ENCODE measurements at places on chromosomes 4 and X.

- no peak for DNase-seq
These were observed 163.4 kb downstream of the PTTG2 start for GRCh38 chr4:38123555-38123954.

- no peak for DNase-seq
These were observed 4.5 kb upstream of the C1QTNF7 start for GRCh38 chr4:15423285-15423711.

DNA sequence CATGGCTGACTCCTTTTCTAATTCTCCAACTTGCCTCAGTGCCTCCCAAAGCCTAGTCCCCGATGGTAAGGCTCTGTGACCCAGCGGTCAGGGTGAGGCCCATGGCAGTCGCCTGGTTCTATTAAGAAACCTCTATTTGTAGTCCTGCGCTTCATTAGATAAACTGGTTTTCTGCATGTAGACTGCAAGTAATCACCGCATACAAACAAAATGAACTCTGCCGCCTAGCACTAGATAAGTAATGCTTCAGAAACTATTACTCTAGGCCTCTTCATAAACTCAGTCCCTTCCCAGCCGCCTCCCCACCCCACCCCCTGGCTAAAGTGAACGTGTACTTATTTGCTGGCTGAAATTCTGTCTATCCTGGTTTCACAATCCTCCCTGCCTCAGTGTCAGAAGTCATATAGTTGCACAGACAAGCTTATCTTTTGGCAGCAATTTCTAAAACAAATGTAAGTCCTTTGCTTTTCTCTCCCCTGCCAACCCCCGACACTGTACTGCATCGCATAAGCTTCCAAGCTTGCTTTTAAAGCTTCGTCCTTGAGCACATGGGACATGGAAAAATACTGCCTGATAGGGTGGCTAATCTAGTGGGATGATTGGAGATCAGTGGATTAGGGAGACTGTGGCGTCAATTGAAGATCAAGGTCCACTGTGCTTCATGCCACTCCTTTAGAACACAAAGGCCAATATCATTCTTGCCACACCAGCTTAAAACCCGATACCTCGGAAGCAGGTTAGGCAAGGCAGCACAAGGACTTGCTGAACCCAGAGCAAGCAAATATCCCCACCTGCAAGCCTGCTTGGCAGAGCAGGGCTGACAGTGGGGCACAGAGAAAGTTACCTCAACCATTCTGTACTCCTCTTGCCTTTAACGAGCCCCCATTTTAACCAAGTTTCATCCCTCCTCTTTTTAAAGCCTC, 125.8 kb downstream of the IRF2 start:
- no peak for DNase-seq

DNA sequence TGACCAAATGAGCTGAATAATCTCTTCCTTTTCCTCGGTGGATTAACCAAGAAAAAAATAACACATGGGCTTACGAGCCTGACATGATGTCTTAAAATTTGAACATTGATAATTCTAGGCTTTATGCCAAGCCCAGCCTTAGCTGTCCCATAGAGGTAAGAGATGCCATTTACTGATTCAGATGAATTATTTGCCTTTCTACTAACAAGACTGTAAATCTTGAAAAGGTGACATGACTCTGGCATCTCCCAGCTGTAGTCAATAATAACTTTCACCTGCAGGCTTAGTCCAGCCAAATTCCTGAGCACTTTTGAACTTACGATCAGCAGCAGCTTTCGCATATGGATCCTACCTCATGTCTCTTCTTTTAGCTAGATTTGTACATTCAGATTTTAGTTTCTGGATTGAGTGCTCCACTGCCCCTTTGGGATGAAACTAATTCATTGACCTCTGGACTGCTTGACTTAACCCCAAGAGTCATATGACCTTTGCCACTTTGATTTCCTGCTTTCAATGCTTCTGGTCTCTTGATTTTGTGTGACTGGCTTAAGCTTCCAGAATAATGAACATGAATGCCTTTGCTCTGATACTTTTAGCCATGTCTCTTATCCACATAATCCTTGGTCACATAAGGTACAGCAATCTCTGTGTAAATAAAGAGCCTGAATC, 876.4 kb upstream of the SLIT2 start:
- no peak for DNase-seq

GRCh38 chr4:118759481-118759880, 74.3 kb downstream of the METTL14 start:
- no peak for DNase-seq

GRCh38 chrX:73447311-73447794, 500 bp downstream of the CDX4 start:
- no peak for DNase-seq

GRCh38 chr4:145937971-145938611, 532 bp downstream of the ZNF827 start:
- peak; percentile 18 for DNase-seq

- no peak for DNase-seq
These were observed 283.8 kb upstream of the ARSJ start for GRCh38 chr4:114263233-114263632.

DNA sequence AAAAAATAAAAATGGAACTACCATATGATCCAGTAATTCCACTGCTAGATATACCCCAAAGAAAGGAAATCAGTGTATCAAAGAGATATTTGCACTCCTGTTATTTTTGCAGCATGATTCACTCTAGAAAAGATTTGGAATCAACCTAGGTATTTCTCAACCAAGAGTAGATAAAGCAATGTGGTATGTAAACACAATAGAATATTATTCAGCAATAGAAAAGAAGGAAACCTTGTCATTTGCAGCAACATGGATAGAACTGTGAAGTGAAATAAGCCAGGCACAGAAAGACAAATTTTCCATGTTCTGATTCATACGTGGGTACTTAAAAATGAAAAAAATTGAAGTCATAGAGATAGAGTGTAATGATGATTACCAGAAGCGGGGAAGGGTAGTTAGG, 362.3 kb upstream of the EPHA5 start:
- DNase-seq: no peak

GRCh38 chr4:150849016-150849415, 166.1 kb downstream of the LRBA start:
- DNase-seq: no peak

DNA sequence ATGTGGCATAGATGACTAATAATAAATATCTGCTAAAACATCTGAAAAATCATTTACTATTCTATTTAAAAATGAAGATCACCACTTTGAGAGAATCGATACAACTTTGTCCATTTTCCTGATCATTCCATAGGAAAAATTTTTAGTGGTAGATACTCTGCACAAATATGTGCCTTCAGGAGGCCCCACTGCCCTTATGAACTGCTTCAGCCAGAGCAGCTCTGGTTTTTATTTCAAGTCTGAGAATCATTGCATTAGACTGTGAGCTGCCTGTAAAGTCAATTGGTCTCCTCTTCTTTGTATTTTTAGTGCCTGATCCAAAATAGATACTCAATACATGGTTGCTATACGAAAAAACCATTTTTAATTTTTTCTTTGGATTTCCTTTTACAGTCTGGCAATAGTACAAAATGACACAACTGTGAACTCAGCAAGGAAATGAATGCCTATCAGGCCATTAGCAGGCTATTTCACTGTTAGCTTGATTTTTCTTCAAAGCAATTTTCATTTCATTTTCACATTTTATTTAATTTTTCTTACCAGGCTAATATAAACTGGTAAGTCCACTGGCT, 69.1 kb downstream of the SHISA3 start:
- DNase-seq: no peak

- peak; percentile 29 for DNase-seq
These were observed 805 bp downstream of the ATP8A1 start for GRCh38 chr4:42655921-42656678.

DNA sequence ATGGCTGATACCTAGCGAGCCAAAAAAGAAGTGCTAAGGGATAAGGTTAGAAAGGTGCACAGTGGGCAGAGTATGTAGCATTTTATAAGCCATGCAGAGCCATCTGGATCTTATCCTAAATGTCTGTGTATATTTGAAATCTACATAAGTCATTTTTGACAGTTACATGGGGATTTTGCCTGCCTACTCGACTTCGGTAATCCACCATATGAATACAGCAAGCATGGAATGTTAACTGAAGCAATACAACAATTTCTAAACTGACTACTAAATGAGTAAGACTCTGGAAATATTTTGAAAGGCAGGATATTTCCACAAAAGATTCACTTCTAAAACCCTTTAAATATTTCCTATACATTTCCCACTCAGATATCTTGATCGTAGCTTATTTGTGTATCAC, 122.5 kb downstream of the KCNIP4 start:
- DNase-seq: no peak

GRCh38 chr4:35653451-35653850, 590.9 kb downstream of the ARAP2 start:
- no peak for DNase-seq

- no peak for DNase-seq
These were observed 1.1 kb upstream of the RRH start for GRCh38 chr4:109826719-109827118.

DNA sequence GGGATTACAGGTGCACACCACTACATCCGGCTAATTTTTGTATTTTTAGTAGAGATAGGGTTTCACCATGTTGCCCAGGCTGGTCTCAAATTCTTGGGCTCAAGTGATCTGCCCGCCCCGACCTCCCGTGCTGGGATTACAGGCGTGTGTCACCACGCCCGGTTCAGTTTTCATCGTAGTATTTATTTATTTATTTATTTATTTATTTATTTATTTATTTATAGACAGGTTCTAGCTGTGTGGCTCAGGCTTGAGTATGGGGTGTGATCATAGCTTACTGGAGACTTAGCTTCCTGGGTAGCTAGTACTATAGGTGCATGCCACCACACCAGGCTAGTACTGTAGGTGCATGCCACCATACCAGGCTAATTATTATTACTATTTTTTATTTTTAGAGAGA, 64.1 kb upstream of the STOX2 start:
- DNase-seq: no peak

DNA sequence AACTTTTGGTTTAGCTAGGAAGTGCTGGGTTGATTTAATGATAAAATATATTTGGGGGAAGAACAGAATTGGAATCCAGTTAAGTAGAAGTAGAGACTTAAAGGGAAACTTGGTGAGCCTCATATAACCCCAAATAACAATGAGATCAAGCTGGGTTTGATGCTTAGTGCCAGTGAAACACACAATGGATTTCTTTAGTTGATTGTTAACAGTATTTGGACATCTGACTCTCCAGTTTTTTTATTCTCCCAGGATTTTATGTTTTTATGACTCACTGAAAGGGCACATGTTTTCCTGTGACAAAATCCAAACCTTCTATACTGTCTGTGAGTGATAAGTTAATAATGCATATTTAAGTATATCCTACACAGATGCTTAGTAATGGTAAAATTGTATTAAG, 2.7 kb upstream of the NEUROG2 start:
- no peak for DNase-seq

DNA sequence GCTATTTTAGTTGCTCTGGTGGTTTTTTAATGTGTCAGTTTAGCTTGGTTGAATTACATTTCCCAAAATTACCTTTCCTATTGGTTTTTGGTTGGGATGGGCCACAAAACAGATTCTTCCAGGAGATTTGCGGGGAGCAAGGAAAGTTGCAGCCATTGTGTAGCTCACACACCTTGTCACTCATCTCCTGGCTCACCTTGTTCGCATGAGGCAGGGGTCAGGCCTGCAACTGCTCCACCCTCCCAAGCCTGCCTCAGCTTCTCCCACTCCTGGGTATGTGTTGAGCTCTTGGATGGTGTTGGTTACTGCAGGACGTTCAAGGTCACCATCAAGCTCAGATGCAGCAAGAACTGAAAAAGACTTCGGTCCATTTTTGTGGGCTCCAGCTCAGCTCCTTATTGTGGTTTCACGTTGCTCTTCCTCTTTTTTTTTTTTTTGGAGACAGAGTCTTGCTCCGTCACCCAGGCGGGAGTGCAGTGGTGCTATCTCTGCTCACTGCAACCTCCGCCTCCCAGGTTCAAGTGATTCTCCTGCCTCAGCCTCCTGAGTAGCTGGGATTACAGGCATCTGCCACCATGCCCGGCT, 95.6 kb upstream of the METTL14 start:
- no peak for DNase-seq

DNA sequence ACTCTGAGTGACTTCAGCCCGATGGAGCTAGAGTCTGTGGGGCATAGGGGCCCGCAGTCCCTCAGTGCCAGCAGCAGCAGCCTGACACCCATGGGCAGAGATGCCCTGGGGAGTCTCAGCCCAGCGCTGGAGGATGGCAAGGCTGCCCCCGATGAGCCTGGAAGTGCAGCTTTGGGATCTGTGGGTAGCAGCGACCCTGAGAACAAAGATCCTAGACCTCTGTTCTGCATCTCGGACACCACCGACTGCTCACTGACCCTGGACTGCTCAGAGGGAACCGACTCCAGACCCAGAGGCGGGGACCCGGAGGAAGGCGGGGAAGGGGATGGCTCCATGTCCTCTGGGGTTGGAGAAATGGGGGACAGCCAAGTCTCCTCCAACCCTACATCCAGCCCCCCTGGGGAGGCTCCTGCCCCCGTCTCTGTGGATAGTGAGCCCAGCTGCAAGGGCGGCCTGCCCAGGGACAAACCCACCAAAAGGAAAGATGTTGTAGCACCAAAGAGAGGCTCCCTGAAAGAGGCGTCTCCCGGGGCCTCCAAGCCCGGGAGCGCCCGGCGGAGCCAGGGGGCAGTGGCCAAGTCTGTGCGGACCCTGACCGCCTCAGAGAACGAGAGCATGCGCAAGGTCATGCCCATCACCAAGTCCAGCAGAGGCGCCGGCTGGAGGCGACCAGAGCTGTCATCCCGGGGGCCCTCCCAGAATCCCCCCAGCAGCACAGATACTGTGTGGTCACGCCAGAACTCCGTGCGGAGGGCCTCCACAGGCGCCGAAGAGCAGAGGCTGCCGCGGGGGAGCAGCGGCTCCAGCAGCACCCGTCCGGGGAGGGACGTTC, 39.5 kb downstream of the FHDC1 start:
- DNase-seq: no peak

- no peak for DNase-seq
These were observed 39.7 kb upstream of the PARM1 start for GRCh38 chr4:74893171-74893570.

GRCh38 chr4:6229671-6230501, 29.5 kb upstream of the JAKMIP1 start:
- DNase-seq: no peak

DNA sequence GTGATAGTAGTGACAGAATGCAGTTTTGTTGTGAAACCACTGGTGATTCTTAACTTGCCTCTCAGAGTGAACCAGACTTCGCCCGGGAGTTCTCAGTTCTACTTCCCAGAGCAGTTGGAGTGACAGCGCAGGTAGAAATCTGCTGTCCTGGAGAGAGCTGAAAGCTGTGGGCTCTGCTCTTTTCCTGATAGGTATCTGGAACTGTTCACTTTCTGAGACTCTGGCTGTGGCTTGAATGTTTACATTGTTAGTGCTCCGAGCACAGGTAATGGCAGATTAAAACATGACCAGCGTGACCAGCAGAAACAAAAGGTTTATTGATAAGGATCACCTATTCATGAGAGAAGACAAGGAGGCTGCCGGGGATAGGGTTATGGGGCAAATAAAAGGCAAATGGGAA, 360.7 kb downstream of the BMPR1B start:
- no peak for DNase-seq

- DNase-seq: no peak
These were observed 211.5 kb downstream of the PDGFRA start for GRCh38 chr4:54440394-54441136.

All from stimulated activated CD4-positive, alpha-beta T cell treated with anti-CD3 and anti-CD28 coated beads, Interleukin-4, amount 100 ng/mL, for 48 hours (primary cell).